ENCODE measurements at places on chromosomes 3 and 15.

GRCh38 chr3:152309535-152310307, 41.0 kb downstream of the MBNL1 start:
- no peak for DNase-seq

GRCh38 chr3:86982883-86983282, 8.1 kb downstream of the VGLL3 start:
- DNase-seq, result no peak

DNA sequence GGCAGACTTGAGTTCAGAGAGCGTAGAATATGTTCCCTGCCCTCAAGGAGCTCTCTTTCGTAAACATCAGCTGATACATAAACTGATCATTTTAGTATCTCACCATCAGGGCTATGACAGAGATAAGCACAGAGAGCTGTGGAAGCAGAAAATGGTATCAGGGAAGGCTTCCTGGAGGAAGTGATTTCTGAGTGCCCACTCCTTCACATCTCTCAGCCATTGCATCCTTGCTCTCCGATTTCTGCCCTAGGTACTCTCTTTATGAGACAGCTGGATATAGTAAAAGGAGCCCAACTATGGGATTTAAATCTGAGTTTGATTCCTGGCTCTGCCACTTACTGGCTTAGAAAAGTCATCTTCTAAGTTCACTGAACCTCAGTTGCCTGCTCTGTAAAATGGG, 9.1 kb upstream of the AP2M1 start:
- DNase-seq, result no peak

DNA sequence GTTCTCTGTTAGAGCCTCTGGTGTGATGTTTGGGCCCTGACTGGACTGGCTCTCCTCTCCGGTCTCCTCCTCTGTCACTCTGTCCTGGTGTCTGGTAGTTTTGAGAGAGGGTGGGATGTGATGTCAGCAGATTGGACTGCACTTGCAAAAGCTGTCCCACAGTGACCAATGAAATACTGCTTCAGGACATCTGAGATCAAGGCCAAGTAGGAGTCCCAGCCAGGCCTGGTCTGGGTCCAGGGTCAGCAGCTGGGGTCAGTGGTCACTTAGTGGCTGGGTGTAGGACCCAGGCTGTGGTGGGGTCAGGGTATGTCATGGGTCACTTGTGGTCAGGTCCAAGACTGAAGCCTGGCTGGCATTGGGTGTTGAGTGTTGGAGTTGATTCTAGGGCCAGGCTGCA, 20.9 kb downstream of the ALDH1L1 start:
- no peak for DNase-seq

DNA sequence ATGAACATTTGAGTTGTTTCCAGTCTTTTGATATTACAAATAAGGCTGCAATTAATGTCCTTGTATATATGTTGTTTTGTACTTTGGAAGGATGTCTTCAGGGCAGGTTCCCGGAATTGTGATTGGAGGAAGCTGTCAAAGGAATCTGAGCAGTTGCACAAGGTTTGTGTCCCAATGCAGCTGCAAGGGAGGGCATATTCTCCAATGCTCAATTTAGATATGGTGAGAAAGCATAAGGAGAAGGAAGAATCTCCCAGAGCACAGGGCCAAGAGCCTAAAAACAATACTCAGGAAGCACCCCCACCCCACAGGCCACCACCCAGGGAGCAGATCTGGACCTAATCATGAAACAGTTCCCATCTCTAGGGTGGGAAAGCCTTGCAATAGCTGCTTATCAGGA, 228.0 kb upstream of the LRRFIP2 start:
- no peak for DNase-seq

DNA sequence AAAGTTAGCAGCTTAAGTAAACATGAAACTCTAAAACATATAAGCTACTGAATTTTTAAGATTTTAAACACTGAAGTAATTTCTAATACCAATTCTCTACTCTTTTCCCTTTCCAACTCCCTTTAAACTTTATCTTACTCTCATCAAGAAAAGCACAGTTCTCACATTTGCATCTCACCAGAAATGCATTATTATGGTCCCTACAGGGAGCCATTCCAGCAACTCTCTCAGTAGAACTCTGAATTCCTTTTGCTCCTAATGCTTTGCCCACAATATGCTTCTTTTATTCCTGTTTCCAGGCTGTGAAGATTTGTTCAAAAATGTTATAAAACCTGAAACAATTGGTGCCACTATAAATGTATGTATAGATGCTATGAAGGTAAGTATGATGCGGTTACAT, 83.4 kb downstream of the TFDP2 start:
- no peak for DNase-seq

- DNase-seq, result no peak
Observed at GRCh38 chr3:65995515-65995914, 43.2 kb downstream of the MAGI1 start.

DNA sequence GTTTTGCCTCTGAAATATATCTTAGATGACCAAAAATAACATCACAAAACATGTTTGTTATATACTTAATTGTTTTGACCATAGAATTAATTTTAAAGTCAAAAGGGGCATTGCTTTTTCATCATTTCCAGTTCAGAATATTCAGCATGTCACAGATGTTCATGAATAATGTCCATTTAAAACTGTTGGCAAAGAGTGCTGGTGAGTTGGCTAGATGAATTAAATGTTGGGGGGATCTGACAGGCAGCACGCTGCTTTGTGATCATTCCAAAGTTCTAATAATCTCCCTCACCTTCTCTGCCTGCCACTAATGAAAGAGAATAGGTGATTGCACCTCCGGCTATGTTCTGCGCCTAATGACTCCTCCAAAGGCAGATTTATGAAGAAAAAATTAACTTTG, 139.2 kb upstream of the MLF1 start:
- no peak for DNase-seq

DNA sequence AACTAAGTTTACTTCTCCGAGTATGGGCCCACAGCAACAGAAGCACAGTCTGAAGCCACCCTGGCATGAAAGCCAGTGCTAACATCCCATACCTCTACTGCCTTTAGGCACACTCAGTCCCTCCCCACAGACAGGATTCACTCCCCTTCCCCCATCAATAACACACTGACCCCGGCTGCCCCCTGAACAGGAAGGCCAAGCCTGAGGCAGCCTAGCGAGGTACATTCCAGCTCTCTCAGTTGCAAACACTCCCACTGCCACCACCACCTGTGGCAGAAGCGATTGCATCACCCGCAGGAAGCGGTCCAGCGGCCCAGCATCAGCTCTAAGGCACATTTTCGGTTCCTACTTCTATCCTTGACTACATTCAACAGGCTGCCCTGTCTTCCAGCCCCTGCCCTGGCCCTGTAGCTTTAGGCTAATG, 7.0 kb upstream of the BMF start:
- no peak for DNase-seq

DNA sequence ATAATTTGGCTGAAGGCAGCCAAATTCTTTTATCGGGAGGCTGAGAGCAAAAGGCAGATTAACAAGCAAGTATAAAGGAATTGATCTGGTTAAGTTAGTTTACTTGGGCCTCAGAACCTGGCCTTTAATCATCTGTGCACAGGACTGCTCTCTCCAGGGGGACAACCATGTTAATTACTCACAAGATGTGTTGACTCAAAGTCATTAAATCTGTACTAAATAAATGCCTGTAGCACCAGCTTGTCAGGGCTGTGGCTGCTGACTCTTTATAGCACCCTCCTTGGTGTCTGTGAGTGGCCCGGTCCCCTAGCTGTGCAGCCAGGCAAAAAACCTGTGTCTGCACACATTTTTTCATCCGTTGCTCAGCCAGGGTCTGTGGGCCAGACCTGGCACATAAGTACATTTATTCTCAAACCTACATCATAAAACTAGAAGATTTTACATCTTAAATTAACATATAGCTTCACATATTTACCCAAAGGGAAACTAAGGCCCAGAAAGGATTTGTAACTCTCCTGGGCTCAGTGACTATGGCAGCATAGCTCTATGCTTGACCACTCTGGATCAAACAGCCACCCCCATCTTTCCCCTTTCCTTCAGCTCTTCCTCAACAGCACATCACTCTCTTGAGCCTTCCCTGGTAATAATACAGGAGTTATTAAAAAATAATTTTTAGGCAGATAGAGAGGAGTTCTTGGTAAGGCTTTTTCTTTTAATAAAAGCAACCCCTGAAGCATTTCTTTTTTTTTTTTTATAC, 51.4 kb downstream of the NCEH1 start:
- DNase-seq, result no peak

DNA sequence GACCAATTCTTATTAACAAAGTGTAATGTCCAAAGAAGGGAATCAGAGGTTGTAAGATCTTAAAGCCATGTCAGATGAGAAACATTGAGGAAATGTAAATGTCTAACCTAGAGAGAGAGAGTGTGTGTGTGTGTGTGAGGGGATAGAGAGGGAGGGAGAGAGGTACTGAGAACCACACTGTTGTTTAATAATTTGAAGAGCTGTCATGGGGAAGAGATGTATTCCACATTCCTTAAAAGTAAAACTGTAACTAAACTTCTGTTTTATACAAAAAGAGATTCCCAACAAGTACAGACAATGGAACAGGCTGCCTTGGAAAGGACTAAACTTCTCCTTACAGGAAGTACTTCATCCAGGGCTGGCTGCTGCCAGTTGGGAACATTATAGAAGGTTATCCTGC, 68.9 kb upstream of the BOC start:
- no peak for DNase-seq

DNA sequence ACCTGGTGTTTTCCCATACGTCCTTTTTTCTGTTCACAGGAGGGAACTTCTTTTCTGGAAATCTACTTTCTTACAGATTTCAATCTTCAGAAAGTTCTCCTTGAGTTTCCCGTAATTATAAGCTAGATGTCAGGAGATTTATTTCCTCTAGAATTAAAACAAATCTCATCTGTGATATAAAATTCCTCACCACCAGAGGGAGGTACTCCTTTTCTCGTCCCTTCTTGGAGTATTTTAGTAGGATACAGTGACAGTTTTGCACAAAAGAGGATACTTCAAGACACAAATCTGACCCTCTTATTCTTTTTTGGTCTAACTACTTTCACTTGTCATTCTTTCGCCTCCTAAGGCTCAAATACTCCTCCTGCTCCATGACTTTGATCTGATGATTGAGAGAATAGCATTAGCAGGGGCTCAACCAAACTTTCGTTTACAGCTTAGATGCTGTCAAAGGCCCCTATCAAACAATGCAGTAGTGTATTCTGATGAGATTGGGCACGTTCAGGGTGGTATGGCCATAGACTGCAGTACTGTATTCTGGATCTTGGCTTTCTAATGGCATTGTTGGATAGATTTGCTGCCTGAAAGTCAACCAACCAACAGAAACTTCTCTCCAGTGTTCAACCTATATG, 38.0 kb downstream of the TMEM41A start:
- DNase-seq, result no peak

DNA sequence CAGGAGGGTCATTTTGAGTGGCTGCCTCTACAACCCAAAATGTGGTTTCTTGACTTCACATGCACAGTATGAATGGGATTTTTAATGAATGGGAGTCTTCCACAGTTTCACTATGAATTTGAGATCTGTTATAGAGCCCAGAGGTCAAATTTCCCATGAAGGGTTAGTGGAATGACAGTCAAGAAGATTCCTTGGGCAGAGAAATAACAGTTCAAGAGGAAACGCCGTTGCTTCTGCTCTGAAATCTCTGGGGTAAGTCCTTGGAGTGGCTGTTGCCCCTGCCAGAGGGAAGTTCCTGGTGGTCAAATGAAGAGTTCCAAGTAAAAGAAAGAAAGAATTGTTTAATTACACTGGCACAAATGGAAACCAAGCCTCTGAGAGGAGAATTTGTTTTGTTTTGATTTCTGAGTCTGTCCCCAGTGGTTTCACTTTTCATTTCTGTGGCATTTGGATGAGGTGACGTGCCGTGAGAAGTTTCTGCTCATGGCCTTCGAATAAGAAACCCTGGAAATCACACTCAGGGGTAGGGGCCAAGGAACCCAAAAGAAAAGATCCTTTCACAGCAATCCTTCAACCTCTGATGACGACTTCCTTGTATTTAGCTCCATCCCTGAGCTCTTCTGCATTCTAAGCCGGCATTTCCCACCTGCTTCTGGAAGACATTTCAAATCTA, 77.5 kb upstream of the IL12A start:
- no peak for DNase-seq

- DNase-seq, result no peak
Observed at GRCh38 chr3:177427540-177427939, 230.3 kb upstream of the TBL1XR1 start.

DNA sequence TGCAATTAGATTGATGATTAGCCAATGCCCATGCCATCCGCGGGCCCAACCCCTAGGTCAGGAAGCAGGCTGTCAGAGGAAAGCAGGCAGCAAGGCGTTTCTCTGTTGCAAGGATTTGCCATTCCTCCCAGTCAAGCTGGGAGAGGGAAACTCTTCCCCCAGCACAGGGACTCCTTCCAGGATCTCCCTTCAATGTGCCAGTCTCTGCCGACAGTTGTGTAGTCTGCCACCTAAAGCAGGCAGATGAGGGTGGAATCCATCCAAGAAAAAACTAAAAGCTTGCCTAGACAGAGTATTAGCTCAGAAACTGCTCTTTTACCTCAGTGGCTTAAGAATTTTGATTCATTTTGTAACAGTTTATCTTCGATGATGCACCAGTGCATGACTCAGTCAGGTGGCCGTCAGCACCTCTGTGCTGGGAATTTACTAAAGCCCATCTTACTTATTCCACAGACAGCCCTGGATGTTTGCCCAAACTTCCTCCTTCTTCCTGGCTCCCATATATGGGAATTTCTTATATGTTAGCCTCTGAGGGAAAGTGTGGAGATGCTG, 501.5 kb upstream of the THBS1 start:
- DNase-seq, result no peak

GRCh38 chr3:182608832-182609231, 184.5 kb upstream of the ATP11B start:
- DNase-seq, result no peak
